ENCODE measurements at places on chromosomes 3 and 15.

DNA sequence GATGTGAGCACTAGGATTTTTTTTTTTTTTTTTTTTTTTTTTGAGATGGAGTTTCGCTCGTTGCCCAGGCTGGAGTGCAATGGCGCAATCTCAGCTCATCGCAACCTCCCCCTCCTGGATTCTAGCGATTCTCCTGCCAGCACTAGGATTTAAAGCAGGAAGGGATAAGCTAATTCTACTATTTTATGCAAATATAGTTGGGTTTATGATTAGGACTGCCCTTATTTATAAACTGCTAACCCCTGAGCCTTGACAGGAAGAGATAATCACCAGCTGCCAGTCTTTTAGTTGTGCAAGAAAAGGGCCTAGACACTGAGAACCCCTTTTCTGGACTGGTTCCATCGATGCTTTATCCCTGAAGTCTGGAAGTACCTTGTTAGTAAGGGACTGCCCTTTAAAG, 36.7 kb downstream of the IFT57 start:
- DNase-seq: no peak

- DNase-seq: no peak
Measured at GRCh38 chr15:86555939-86556338, 476.3 kb downstream of the AGBL1 start.

- no peak for DNase-seq
Measured at GRCh38 chr3:156120528-156121251, at the start of gene KCNAB1. Gene KCNAB1 (plus strand): TSS chr3:156120578.

DNA sequence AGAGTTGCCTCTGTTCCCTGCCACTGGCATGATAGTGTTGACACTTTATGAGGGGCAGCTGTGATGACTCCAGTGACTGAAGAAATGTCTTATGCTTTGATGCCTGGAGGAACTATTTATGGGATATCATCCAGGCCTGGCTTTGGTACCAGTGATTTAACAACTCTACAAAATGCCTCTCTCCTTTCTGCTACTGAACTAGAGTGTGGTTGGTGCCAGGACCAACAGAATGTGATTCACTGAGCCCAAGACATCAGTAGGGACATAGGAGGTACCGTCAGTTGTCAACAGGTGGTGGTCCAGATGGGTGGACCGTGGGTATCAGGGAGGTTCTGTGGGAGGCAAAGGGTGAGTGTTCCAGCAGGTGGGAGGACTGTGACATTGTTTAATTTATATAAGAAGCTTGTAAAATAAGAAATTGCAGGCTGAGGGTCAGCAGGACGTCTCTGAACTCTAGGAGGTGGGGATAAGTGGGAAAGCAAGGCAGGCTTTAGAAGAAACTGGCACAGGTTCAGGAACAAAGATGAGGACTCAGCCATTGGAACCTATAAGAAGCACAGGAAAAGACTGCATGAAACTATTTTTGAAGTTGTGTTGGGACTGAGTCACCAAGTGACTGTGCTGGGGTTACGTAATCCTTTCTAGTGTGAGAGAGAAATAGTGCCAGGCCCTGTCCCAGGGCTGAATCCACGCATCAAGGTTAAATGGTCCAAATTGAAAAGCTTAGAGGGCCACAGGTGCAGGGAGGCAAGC, 28.5 kb upstream of the SLC7A14 start:
- DNase-seq: no peak

GRCh38 chr3:126389112-126389793, 5.5 kb upstream of the CFAP100 start:
- peak; percentile 40 for DNase-seq

DNA sequence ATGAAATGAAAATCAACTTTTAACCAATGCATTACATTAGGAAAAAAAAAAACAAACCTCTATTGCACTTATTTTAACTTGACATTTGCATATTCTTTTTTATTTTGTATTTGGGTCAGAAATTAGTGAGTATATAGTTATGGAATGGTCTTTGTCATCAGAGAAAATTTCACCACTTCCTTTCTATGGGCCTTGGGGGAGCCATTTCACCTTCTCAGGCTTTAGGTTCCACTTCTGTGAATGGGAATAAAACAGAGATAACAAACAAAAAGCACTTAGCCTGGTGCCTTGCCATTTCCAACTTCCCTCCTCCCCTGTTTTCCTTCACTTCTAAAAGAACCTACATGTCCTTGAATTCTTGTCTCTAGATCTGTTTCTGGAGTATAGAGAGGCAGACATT, 168.0 kb upstream of the STT3B start:
- DNase-seq: no peak

- no peak for DNase-seq
Measured at GRCh38 chr15:69885173-69885955, 212.4 kb downstream of the TLE3 start.

GRCh38 chr3:197394464-197395321, 96.3 kb upstream of the DLG1 start:
- DNase-seq: peak; percentile 73

- DNase-seq: no peak
Measured at GRCh38 chr15:39153716-39154115, 427.2 kb upstream of the THBS1 start.

GRCh38 chr3:34783876-34784275, 855.4 kb upstream of the ARPP21 start:
- no peak for DNase-seq

- DNase-seq: no peak
Measured at GRCh38 chr3:10733297-10733696, 82.7 kb upstream of the SLC6A11 start.

- no peak for DNase-seq
Measured at GRCh38 chr15:82697735-82698407, 11.8 kb downstream of the AP3B2 start.

DNA sequence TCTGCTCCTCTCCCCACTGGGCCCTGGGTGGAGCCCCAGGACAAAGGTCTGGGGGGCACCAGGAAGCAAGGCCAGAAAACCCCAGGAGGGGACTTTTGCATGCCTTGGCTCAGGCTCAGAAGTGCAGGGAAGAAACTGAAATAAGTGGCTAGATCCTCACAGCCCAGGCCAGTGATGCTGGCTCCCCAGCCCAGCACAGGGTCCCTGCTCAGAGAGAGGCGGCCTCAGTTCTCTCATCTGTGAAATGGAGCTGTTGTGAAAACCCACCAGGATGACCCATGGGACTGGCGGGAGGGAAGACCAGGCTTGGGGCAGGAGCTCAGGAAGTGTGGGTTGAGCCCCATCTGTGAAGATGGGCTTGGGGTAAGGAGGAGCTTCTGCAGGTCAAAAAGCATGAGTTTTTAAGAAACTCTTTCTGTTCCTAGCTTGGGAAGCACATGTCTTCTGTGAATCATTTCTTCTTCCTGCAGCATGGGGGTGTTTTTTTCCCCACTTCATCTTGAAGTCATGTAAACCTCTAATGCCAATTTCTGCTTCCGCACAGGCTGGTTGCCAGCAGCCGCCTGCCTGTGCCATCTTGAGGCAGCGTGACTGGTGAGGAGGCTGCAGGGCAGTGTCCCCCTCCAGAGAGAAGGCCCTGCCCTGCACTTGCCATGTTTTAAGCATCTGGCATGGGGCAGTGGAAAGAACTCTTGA, 118.6 kb downstream of the SMAD6 start:
- DNase-seq: no peak

DNA sequence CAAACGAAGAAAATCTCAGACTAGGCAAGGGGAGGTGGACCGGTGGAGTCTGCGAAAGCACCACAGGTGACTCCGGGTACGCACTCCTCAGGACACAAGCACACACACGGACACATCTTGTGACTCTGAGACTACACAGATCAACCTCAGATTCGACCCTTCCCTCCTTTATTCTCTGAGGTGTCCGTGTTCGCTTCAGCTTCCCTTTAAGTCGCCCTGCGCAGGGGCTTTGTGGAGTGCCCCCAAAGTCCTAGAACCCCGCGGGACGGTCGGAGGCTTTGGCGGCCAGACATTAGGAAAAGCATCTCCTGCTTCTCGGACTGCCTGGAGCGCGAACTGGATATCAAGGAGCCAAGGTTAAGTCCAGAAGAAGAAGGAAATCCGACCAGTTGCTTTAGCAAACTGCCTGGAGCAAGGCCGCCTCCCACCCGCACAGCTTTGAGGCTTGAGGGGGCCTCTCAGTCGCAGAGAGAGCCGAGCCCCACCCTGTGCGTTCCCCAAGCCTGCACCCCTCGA, 730 bp downstream of the DGKG start:
- no peak for DNase-seq

DNA sequence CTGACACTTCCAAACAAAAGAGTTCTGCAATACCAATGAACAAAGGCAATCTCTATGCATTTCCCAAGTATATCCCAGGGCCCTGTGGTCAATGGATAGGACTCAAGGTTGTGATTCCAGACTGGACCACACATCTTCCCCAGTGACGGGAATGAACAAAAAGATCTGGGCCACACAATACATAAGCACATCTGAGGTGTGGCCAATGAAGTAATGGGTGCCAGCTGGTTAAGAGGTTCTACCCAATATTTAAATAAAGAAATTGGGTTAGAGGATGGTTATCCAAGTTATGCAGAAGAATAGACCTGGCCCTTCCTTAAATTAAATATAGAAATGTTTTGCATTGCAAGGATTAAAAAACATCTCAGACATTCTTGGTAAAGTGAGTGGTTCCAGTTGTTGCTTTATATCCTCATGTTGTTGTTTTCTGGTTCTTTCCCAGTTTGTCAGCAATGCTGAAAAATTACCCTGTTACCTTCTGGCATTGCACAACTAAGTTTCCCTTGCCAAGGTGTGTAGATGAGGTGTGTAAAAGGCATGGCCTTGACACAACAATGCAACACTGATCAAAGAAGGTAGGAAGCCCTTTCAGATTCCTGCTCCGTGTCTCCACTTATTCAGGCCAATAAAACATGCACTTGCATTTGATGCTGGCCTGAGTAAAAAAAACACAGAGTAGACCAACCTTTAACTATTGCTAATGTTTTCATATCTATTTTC, 86.5 kb downstream of the PRICKLE2 start:
- no peak for DNase-seq

- no peak for DNase-seq
Measured at GRCh38 chr3:117540597-117540996, 831.0 kb downstream of the TUSC7 start.

DNA sequence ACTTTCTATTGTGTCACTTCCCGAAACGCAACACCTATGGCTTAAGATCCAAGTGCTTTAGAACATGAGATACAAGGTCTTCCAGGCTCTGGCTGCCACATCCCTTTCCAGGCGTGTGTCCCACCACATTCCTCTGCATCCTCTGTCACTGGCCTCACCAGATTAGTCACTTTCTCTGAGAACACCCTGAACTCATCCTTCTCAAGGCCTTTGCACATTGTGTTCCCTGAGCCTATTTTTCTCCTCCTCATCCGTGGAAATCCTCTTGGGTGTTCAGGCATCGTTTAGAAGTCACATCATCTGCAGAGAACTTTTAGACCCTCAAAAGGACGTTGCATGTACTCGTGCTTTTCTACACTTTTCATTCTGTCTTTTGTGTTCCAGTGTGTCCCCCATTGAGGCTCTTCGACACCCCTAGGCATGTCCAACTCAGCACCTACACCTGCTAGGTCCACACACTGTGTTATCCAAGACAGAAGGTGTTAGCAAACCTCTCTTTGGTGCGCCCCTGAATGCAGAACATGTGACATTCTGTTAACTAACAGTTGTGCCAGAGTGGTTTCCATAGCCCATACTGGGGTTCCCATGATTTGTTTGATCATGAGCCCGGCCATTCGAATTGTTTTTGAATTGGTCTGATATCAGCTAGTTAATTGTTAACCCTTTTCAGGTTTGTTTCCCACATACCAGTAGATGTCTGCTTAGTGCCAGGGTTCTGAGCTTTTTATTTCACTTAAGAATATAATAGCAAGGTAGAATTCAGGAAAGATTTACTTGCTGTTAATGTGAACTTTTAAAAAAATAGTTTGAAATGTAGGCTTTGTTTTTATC, 67.2 kb downstream of the LPP start:
- no peak for DNase-seq

GRCh38 chr3:64509206-64509605, 178.6 kb downstream of the ADAMTS9 start:
- no peak for DNase-seq

- no peak for DNase-seq
Measured at GRCh38 chr3:38490281-38491030, 5.7 kb upstream of the EXOG start.

DNA sequence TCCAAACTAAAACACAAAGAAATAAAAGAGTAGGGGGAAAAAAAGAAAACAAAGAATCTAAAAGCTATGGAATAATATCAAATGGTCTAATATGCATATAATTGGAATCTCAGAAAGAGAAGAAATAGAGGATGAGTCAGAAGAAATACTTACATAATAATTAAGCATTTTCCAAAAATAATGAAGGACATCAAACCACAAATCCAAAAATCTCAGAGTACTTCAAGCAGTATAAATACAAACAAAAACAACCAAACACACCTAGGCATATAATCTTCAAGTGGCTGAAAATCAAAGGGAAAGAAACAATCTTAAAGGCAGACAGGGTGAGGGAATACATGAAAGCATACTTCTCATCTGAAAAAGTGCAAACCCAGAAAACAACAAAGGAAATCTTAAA, 46.3 kb downstream of the MYLK start:
- DNase-seq: no peak

DNA sequence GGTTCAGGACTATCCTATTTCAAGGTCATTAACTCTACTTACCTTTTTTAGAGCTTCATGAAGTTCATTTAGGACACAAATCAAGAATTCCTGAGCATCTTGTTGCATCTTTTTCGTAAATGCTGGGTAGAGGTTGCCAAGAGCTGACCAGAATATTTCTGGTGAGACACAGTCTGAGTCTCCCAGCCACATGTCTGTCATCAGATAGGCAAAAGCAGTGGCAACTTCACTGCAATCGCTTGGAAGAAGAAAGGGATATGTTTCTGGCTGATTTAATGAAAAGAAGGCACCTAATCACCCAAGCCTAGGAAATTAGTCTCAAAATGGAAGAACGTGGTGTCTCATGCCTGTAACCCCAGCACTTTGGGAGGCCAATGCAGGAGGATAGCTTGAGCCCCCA, 2.9 kb downstream of the USP50 start:
- no peak for DNase-seq
